DMS153 (cell line): ENCODE measurements at places on chromosomes 2 and 18.

GRCh38 chr2:28694364-28694763, 57.3 kb upstream of the PPP1CB start:
- DNase-seq, result no peak

GRCh38 chr2:63631501-63631900, 42.7 kb downstream of the MDH1 start:
- DNase-seq, result no peak

DNA sequence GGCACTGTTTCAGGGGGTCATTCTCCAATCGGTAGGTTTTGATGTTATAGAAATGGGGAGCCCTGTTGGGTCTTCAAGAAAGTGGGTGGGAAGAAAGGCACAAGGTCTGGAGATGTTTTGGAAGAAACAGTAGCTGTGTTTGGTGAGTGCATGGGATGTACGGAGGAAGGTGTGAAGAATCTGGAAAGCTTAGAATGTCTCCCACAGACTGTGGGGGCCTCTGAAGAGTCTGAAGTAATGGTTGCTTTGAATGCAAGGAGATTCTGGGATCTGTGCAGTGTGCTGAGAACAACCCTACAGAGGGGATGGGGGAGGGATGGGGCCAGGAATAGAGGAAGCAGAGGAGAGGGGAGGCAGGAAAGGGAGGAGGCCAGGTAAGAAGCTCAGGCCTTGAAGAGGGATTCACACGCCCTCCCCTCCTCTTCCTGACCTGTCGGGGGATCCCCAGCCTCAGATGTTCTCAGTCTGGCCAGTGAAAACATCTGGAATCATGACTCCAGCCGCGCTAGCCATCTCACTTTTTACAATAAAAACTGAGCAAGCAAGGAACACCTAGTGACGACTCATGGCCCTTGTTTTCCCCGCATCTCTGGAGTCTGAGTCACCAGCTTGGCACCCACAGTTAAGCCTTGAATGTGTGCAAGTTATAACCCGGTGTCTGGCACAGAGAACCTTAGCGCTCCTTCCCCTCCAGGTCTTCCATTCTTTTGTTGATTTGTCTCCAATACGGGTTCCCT, 74.2 kb downstream of the SH3BP4 start:
- DNase-seq, result no peak

DNA sequence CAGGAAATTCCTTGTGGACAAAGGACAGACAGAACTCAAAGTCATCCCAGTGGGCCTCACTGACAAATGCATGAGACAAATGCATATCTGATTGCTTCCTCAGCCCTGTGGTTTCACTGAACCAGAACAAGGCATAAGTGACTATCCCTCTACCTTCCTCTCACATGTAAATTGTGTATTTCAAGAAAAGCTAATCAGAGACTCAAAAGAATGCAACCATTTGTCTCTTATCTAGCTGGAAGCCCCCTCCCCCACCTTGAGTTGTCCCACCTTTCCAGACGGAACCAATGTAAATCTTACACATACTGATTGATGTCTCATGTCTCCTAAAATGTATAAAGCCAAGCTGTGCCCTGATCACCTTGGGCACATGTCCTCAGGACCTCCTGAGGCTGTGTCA, 102.0 kb upstream of the TMEM200C start:
- no peak for DNase-seq

- DNase-seq, result no peak
Measured at GRCh38 chr2:45211636-45212035, 202.4 kb upstream of the SIX2 start.

DNA sequence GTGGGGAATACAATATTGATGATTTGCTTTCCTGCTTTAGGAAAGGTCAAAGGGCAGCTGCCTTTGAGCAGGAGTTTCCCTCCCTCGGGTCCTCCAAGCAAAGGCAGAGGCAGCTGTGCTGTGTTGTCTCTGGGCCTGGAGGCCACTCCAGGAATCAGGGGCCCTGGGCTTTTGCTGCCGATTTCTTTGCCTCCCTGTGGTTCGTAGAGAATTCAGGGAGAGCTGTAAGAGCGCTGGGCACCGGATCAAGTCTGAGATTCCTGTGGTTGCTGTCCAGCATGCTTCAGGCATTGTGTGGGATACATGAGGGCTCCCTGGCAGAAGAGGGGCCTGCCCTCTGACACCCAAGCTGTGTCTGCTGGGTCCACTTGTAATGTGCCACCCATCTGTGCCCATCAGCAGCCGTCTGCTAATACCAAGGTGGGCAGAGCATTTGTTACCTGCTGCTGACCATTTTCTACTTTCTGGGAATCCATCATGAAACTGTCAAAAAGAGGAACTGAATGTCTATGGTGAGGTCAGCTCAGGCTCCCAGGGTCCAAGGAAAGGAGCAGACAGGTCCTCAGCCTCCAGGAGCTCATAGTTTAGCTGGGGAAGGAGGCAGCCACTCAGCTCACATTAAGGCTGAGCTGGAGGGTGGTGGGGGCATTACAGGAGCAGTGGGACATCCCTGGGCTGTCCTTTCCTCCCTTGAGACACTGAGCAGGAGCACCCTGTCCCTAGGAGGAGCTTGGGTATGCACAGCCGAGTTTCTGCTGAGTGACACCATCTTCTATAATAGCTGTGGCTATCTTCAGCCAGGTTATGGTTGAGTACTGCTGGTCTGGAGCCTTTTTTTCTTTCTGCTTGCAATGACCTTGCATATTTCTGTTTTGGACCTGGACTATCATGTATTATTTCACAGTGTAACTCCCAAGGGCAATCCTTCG, 68.5 kb downstream of the CTIF start:
- no peak for DNase-seq

DNA sequence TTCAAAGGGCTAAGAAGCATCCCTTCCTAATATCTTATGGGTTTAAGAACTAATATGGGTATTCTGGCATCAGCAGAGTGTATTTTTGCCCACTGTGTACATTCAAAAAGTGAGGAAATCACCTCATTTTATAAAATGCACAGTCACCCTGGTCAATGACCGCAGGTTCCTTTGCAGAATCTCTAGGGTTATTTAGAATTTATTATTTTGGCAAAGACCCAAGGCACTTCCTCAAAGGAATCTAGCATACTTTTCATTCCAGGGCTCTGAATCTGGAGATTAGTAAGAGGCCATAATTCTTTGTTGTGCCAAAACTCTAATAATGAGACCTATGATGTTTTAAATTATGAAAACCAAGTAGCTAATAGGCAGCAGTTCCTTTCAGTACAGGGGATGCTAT, 27.2 kb upstream of the CDH2 start:
- no peak for DNase-seq
